ENCODE measurements at places on chromosomes 5 and 9.

- DNase-seq: no peak
Observed at GRCh38 chr5:78776637-78777036, 128.1 kb upstream of the LHFPL2 start.

GRCh38 chr9:93452710-93453046, 703 bp downstream of the FAM120AOS start:
- DNase-seq: no peak

DNA sequence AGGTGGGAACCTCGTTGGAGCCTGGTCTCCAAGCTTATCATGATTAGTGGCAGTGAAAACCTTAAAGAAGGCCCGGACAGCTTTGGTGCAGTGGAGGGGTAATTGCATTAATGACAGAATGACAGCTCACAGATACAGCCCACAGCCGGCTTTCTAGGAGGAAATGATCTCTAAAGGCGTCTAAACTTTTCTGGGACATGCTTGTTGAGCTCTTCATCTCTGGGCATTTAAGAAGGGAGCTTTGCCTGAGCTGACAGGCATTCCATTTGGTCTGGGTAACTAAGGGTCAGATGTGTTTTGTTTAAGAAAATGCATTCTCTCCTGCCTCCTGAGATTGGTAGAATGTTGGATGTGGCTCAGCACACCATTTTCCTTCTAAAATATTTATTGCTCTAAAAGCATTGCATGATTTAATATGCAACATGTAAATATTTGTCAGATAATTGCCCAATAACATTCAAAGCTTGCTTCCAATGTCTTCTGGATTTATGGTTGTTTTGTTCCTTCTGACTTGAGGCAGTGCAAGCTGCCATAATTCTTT, 4.0 kb downstream of the ANKRD33B start:
- DNase-seq: peak; percentile 80

- DNase-seq: no peak
Observed at GRCh38 chr5:157282150-157282549, 16.2 kb downstream of the CYFIP2 start.

DNA sequence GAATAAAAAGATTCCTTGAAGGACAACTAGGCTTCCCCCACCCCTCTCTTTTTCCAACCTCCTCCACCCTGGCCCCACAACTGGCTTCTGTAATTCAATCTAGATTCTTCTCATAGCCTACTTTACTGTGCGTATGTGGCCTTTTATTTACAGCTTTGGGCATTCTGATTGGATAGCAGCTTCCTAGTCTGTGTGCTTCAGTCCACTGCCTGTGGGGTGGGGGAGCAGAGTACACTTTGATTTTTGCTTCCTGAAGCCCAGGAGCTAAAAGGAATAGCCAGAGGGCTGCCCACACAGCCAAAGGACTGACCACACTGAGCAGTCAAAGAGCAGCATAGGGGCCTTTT, 30.4 kb downstream of the RUSC2 start:
- no peak for DNase-seq

DNA sequence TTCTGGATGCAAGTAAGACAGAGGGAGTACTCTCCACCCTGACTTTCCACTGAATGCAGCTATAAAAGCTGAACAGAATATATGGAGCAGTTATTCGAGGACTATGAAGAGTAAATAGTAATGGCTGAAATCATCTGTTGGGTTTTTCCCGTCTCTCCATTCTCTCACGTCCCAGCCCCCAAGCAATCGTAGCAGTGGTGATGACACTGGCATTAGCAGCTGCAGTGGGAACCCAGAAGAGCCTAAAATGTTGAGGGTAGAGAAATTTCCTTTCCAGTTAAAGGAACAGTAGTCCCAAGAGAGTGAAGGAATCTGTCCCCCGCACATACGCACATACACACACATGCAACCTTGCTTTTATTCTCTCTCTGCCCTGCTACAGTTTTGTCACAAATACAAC, 33.2 kb downstream of the MED27 start:
- DNase-seq: no peak

GRCh38 chr5:117856713-117857112, 1131.6 kb downstream of the DTWD2 start:
- no peak for DNase-seq

- no peak for DNase-seq
Observed at GRCh38 chr9:130195638-130196037, 23.4 kb downstream of the NCS1 start.

DNA sequence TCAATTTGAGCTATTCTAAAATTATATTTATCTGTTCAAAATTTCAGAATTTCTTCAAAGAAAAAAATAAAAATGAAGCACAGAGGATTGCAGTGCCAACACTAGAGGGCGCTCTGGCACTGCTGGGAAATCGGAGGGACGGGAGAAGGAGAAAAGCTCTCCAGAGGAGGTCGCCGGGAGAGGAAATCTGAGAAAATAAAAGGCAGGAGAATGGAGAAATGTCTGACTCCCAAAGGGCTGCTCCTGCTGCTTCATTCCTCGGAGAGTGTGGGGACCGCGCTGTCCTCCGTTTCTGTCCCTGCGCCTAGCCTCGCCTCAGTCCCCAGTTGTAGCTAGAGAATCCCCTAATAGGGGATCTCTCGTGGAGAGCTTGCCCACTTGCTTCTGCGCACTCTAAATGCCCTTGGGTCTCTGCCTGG, 40.0 kb upstream of the ARSB start:
- peak; percentile 7 for DNase-seq

GRCh38 chr5:67166460-67167285, 29.9 kb downstream of the CD180 start:
- DNase-seq: no peak

GRCh38 chr5:133741396-133741795, 129.1 kb upstream of the FSTL4 start:
- DNase-seq: no peak

Data from GM04503 (cell line).